NAMALWA (cell line): ENCODE measurements at places on chromosomes 6 and 20.

DNA sequence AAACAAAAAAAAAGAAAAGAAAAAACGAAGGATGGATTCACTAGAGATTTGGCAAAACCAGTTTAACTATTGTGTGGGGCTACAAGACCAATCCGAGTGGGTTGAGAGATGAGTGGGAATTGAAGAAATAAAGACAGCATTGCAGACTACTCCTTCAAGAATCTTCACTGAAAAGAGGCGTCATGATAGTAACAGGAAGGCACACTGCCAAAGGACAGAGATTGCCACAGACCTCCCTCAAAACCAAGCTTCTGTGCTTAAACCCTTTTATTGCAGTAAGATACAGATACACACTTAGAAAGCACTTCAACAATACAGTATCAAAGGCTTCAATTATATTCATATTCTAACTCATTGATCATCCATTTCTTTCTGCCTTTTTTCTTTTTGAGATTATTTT lies 103.9 kb downstream of the IPCEF1 start:
- DNase-seq = no peak

DNA sequence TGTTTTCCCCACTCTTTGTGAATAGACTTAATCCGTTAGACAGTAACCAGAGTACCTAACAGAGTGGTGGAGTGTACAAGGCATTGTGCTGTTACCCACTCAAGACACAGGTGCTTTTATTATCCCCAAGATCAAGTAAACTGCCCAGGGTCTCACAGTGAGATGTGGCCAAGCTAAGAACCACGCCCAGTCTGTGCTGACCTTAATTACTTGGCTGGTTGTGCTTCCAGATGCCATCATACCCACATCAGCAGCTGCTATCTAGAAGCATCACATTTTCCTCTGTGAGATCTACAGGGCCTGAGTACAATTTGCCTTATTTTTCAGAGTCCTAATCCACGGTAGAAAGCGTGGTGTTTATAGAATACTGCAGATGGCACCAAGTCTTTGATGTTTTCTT lies 70.3 kb downstream of the GFRA4 start:
- no peak for DNase-seq

DNA sequence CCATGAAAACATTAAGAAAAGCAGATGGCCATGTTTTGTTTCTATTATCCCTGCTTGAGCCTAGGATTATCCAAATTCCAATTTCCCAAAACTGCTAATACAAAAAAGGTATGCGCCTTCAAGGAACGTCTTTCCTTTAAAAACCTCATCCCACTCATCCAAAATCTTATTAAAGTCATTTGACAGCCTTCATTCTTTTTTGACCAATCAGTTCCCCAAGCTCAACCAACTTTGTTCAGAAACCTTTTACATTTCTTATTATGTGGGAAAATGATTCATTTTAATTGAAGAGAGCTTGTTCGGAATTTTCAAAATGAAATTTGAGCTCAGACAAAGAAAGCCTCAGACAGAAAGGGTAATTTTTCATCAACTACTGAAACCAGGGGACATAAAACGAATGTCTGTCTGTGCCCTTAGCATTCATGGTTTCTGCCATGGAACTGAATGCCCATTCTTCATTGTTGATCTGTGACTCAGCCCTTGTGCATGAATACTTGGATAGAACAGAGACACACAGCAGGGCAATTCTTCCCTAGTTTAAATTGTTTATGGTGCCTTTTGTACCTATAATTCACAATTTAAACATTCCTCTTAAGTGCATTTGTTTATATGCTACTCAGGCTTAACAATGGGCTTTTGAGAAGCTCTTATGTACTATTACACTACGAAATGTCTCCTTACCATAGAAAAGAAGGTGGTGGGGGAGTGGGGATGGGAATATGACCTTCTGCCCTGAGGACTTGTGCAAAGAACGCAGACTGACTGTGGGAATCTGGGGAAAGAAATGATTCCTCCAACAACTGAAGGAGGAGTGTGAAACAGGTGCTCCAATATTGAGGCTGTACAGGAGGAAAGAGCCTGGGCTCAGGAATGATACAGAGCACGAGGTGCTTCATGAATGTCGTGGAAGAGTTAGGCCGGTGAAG lies 49.8 kb upstream of the ERVFRD-1 start:
- DNase-seq = no peak

DNA sequence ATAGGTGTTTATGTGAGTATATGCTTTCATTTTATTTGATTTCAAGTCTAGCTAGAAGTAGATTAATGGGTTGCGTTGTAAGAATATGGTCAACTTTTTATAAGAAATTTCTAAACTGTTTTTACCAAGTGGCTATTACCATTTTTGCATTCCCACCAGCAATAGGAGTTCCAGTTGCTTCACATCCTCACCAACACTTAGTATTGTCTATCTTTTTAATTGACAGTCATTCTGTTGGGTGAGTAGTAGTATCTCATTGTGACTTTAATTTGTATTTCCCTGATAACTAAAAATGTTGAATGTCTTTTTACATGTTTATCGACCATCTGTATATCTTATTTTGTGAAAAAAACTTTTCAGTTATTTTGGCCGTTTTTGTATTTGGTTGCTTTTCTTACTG lies 135.3 kb downstream of the AKAP7 start:
- DNase-seq = no peak

GRCh38 chr20:49561256-49561655 lies 6.7 kb downstream of the PTGIS start:
- no peak for DNase-seq

GRCh38 chr6:109172101-109172746 lies 76.9 kb downstream of the CEP57L1 start:
- no peak for DNase-seq

GRCh38 chr6:71277926-71278600 lies 10.5 kb upstream of the OGFRL1 start:
- DNase-seq = no peak
